Nasal cavity respiratory epithelium epithelial cell of viscerocranial mucosa (primary cell): ENCODE measurements at places on chromosomes 12 and 14. TPM values are rescaled to one million over a fixed set of nuclear protein-coding genes. Genes with fewer than 3 reads are reported as not detected.

The FITM1 gene
- total RNA-seq = 0.28 and 0.34 TPM in 2 replicates

The PPP1R36 gene
- 0.34 and 0.50 TPM in 2 replicates for total RNA-seq

The ACSM4 gene
- total RNA-seq = not detected in 2 replicates

The EID3 gene
- total RNA-seq = 1.0 and 5.8 TPM in 2 replicates

The IL23A gene
- total RNA-seq = 0.21 and 0.34 TPM in 2 replicates

The IFNG-AS1 gene
- total RNA-seq = not detected in 2 replicates

The GALNT6 gene
- 6.5 and 73.5 TPM in 2 replicates for total RNA-seq

The MORN3 gene
- total RNA-seq = 0.50 and 3.4 TPM in 2 replicates

The TSPAN8 gene
- total RNA-seq = 0.07 TPM in 1 of 2 replicates, not detected in the other

The TMTC2 gene
- total RNA-seq = 12.0 and 22.6 TPM in 2 replicates

The ITGA7 gene
- total RNA-seq = 0.34 and 1.2 TPM in 2 replicates

The GALNT4 gene
- total RNA-seq = 7.2 and 13.2 TPM in 2 replicates

The ANKRD9 gene
- total RNA-seq = 17.8 and 43.9 TPM in 2 replicates

The HOXC13 gene
- not detected in 2 replicates for total RNA-seq

The PRB2 gene
- not detected in 2 replicates for total RNA-seq

The GRIP1 gene
- total RNA-seq = 10.6 and 22.1 TPM in 2 replicates

The REP15 gene
- total RNA-seq = 0.34 and 2.3 TPM in 2 replicates

The DDN gene
- 0.28 and 0.68 TPM in 2 replicates for total RNA-seq

The NPAS3 gene
- 1.6 TPM in 1 of 2 replicates, not detected in the other for total RNA-seq

The TAC3 gene
- not detected in 2 replicates for total RNA-seq

The CCDC197 gene
- total RNA-seq = not detected in 2 replicates

The P2RX2 gene
- not detected in 2 replicates for total RNA-seq

The CCDC177 gene
- not detected in 2 replicates for total RNA-seq

The CISTR gene
- not detected in 2 replicates for total RNA-seq

The ART4 gene
- total RNA-seq = not detected in 2 replicates

The PRICKLE1 gene
- 0.68 and 3.8 TPM in 2 replicates for total RNA-seq

The DPY19L2 gene
- total RNA-seq = 0.68 and 1.6 TPM in 2 replicates

The OVCH1 gene
- total RNA-seq = 0.28 TPM in 1 of 2 replicates, not detected in the other

The TMEM121 gene
- 0.34 and 1.4 TPM in 2 replicates for total RNA-seq

The LALBA gene
- not detected in 2 replicates for total RNA-seq

The PPFIA2 gene
- not detected in 2 replicates for total RNA-seq

The COQ5 gene
- total RNA-seq = 41.3 and 42.4 TPM in 2 replicates

The ACAD10 gene
- total RNA-seq = 16.1 and 17.1 TPM in 2 replicates

The C3AR1 gene
- 0.14 TPM in 1 of 2 replicates, not detected in the other for total RNA-seq

The SERPINA4 gene
- total RNA-seq = not detected in 2 replicates

The EPYC gene
- total RNA-seq = not detected in 2 replicates

The ZNF891 gene
- 0.34 and 1.6 TPM in 2 replicates for total RNA-seq

The PTPRQ gene
- 0.14 TPM in 1 of 2 replicates, not detected in the other for total RNA-seq

The PROX2 gene
- total RNA-seq = not detected in 2 replicates

The CACNA1C gene
- total RNA-seq = under 0.01 TPM in 1 of 2 replicates, not detected in the other

The FAM186B gene
- 0.34 and 0.57 TPM in 2 replicates for total RNA-seq

The CD4 gene
- total RNA-seq = 0.21 TPM in 1 of 2 replicates, not detected in the other

The BDKRB1 gene
- total RNA-seq = 0.71 and 2.1 TPM in 2 replicates
